ENCODE measurements at places on chromosomes 13 and 19.

GRCh38 chr13:31175847-31176532 lies 14.3 kb upstream of the HSPH1 start:
- no peak for DNase-seq

DNA sequence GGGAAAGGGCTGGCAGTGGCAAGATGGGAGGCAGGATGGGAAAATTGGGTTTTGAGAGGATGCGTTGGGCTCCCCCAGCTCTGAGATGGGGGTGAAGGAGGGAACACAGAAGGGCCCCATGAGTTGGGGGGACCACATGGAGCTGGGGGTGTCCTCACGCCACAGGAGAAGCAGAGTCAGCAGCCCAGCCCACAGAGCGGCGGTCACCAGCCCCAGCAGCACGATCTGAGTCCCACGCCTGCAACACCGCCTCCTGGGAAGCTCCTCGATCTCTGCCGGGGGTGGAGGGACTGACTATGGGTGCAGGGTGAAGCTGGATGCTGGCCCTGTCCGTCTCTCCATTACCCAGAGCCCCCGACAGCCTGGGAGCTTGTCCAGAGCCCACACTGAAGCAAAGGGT lies 3.3 kb downstream of the FCER2 start:
- DNase-seq: no peak

DNA sequence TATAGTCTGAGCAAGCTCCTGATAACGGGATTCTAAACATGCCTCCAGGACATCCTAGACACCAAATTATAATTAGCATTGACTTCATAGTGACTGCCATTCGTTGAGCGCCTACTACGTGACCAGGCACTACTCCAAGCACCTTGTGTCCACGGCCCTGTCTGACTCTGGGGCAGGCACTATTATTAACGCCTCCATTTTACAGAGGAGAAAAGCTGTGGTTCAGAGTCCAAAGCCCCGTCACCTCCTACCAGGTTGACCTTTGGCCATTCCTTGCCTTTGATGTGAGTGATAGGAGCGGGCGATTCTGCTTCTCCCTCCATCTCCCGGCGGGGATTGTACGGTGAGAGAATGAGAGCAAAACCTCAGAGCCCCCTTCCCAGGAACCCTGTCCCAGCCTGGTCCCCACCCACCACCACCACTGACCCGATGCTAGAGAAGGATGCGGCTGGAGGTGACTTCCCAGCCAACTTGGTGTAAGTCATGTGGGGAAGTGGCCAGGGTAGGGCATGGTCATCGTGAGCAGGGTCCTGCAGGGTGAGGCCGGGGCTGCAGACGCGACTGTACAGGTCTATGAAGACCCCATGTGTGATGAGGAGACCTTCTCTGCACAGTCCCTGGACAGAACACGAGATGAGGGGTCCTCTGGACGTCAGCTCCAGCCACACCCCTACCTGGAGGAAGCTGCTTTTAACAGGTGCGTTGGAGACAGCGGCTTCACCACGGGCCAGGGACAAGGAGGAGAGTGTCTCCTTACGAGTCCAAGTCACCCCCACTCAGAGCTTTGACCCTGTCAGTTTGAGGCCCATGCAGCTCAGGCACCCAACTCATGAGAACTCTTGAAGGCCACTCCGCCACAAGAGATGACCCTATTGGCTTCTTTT lies at the start of gene IGSF23:
TSS of gene IGSF23 (plus strand) at position 269 of the 884 bp plus-strand sequence. CDS start at position 352, 83 bp downstream.
- DNase-seq: no peak

DNA sequence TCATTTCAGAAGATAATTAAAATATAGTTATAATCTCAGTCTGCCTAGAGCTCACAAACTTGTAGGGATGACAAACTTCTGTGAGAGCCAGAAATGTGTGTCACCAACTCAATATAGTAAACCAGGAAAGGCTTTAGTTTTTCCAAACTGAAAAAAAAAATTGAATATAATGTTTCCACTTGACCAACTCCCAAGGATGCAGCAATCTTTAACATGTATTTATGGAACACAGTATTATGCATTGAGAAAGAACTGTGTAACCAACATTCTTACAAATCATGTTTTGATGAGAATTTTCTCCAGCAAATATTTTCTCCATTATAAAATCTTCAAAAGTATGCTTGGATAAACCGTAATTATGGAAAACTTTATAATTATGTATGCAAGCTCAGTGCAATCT lies 50.1 kb upstream of the KLF12 start:
- DNase-seq: no peak

GRCh38 chr19:8115805-8116396 lies 33.5 kb downstream of the FBN3 start:
- DNase-seq: no peak

DNA sequence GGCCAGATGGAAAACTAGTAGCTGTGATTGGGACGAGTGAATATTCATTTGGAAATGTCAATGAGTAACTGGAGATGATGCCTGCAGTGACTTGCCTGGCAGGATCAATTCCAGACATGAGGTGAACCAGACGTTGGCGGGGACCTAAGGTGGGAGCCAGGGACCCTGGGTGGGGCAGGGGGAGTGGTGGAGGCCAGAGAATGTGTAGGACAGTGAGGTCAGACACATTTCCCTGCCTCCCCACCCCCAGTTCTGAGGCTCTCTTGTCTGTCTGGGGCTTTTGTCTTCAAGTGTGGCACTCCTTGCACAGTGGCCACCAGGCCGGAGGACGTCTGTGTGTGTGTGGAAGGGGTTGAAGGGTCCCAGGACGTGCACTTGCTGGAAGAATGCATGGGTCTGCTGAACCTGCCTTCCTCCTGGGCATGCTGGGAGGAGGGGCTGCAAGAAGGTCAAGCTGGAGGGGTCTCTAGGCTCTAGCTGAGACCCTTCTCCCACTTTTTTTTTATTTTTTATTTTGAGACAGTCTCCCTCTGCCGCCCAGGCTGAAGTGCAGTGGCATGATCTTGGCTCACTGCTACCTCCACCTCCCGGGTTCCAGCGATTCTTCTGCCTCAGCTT lies 51.6 kb downstream of the CHST8 start:
- no peak for DNase-seq

DNA sequence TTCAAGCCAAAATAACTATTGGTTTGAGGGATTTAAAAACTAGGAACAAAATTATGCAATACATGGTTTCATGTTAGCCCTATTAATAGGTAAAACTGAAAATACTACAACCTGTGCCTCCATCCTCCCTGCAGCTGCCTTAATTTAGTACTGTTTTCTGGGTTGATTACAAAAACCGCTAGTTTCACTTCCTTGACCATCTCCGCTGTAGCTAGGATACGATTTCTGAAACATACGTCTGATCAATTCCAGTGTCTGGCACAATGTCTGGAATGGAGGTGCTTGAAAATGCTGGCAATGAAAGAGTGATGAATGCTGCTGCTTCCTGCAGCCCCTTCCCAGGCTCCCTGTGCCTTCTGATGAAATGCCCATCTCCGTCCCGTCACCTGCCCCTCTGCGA lies 273.5 kb downstream of the SHISA2 start:
- no peak for DNase-seq

DNA sequence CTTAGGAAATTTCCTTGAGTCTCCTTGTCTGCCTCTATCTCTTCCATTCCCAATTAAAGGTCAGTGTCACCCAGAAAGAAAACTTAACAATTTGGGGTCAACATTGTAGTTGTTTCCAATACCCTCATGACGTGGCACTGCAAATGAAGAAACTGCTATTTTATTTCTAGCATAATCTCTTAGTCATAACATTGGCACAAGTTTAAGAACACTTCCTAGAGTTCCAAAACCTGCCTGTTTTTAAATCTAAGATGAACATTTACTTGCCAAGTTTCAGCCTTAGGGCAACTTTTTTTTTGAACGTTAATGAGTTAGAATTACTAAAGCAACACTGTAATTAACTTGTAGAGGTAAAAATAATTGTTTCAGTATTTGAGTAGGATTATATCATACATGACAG lies 108.0 kb downstream of the LMO7 start:
- no peak for DNase-seq

DNA sequence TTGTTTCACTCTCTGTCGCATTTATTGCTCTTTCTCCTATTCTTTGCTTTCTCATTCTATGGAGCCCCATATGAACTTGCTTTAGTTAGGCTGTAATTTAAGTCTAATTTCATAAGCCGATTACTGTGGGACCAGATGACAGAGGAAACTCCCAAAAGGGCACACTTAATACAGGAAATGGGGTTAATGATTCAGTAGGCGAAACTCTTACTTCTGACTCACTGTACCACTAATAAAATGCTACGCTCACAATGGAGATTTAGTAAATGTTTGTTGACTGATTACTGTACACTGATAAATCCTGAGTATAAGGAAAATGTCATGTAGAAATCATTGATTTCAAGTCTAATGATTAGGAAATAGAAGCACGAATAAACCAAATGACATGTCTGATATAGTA lies 276.4 kb downstream of the KLF5 start:
- DNase-seq: no peak

DNA sequence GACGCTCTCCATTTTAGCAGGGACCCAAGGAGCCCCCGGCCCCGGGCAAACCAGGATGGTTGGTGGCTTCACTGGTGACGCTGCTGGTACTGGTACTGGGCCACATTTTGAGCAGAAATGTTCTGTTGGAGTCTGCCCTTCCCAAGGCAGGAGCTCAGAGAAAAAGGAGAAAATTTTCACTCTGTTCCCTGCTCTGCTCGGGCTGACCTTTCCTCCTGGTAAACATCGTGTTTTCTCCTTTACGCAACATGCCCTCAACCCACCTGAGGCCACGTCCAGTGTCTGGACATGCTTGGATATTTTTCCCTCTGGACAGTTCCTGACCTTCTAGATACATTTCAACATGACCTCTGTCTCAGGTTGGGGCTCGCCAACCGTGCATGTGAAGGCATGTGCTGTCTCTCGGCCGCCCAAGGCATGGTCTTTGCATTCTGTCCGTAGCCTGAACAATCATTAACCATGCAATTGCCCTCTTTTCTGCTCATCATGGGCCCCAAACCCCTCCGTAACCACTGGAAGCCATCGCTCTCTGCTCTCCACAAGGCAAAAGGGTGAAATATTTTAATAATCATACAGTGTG lies 115.2 kb upstream of the PEG3 start:
- DNase-seq: no peak

- DNase-seq: no peak
These were observed 841 bp upstream of the ZNF223 start for GRCh38 chr19:44050740-44051649.

DNA sequence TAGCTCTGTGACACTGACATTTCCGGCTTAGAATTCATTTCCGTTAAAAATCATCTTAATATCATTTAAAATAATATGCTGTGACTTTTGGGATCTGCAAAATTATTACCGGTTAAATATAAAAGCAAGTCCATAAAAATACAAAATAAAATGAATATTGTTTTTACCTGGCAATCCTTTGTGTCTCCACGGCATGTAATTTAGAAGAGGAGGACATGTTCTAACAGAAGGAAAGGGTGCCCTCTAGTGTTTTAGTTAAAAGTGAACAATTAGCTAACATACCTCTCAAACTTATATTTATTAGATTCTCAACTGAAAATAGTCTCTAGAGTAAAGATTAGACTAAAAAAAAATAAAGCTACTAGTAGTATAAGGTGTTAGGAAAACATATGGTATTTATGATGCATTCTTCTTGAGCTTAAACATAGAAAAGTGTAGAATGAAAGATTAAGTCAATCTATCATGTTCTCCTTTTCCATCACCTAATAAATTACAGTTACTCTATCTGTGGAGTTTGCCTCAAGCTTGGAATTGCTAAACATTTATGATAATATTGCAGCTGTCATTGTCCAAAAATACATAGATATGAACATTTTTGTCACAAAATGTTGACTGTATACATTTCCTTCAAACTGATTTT lies 676.7 kb upstream of the SPRY2 start:
- no peak for DNase-seq

DNA sequence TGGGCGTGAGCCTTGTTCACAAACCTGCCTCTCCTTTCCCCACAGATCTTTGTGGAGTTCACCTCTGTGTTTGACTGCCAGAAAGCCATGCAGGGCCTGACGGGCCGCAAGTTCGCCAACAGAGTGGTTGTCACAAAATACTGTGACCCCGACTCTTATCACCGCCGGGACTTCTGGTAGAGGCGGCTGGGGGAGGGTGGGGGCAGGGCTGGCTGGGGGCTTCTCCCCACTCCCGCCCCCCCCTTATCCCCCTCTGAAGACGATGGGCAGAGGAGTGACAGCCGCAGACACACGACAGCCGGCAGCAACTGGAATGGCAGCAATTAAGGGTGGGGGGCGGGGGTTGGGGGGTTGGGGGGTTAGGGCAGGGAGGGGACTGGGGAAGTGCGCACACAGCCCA lies 1.1 kb upstream of the EPN1 start:
- no peak for DNase-seq

DNA sequence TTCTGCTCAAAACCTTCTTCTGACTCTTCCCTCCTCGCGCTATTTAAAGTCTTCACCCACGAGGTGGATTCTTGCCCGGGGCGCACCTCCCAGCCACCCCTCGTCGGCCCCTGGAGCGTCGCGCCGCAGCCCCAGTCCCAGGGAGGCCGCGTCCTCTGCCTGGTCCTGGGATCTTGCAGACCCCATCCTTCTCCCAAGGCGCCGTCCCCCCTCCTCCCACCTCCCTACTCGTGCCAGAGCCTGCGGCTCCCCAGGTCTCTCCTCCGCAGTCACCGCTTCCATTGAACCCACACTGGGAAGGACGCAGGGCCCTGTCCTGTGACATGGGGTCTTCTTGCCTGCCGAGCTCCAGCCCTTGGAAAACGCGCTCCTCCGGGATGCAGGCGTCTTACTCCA lies 486 bp downstream of the ZNF808 start:
- no peak for DNase-seq

DNA sequence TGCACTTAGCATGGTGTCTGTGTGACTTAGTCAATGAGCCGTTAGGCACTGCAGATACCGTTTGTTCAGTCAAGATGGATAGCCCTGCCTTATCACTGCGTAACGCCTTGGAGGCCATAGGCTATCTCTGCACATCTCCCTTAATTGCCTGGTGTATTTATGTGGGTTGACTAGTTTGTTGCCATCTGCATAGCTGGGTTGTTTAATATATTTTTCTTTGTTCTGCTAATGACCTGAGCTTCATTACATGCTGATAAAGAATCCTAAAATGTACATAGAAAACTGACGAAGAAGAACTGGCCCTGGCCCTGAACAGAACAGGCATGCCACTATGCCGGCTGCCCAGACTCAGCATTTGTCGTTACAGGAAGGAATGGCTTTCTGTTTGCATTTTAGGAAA lies 297.8 kb downstream of the SHISA2 start:
- no peak for DNase-seq

GRCh38 chr13:42812316-42812715 lies 30.9 kb downstream of the FAM216B start:
- no peak for DNase-seq

DNA sequence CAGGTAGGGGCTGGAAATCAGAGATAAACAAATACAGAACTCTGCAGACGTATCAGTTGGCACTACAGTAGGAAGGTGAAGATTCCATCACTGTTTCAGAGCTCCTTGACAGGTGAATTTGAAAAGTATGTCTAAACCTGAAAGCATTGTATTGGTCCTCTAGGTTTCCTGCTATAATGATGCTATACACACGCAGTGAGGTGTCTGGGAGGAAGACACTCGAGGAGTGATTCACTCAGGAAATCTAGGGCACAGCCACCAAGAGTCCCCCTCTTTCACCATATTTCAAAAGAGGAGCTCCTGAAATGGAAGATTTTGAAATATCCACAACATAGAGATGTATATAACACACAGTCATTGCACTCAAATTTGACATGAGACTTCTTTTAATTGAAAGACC lies 331.0 kb upstream of the DACH1 start:
- no peak for DNase-seq
